ENCODE measurements at places on chromosomes 13 and 19.

DNA sequence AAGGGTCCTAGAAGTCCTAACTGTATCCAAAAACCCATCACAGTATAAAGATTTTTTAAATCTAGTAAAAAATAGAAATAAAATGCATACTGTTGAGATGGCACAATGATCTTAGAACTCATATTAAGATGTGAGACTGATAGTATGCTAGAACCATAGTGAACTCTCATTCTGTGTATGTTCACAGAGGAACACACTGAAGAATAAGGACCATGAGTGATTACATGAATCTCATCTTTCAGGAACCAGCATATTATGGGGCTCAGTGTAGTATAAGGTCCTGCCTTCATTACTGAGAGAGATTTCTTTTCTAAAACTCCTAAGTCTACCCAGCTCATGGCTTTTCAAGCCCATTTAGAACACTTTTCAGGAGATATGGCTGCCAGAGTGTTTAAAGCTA lies 59.8 kb upstream of the RFC3 start:
- no peak for DNase-seq

DNA sequence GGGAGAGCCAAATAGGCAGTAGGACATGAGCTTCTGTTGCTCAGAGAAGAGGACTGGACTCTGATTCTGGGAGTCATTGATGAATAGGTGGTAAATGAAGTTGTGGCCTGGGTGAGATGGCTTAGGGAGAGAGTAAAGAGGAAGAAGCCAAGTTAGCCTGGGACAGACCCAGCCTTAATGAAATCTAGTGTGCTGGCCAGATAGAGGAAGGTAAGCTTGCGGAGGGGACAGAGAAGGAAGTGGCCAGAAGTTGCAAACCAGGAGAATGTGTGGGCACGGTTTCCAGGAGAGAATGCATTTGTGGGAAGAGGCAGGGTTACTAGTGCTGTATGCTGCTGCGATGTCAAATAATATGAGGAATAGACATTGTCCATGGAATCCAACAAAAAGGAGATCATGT lies 83.3 kb upstream of the OLFM4 start:
- DNase-seq = no peak

GRCh38 chr19:44069415-44069814 lies 2.5 kb upstream of the ZNF284 start:
- DNase-seq = no peak

DNA sequence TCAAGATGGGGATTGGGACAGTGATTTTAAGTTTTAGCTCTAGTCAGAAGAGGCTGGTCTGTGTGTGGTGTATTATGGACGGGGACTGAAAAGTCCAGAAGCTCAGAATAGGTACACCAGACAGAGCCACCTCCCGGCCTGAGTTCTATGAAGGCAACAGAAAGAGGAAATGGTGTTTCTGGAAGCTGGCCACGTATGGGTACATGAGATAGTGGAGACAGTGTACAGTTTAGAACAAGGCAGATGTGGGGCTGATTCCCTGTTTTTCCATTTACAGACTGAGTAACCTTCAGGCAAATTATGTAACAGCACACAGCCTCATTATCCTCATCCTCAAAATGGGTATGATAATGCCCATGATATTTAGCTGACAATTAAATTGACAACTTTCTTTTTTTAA lies 1.3 kb downstream of the ZNF175 start:
- peak; percentile 56 for DNase-seq

DNA sequence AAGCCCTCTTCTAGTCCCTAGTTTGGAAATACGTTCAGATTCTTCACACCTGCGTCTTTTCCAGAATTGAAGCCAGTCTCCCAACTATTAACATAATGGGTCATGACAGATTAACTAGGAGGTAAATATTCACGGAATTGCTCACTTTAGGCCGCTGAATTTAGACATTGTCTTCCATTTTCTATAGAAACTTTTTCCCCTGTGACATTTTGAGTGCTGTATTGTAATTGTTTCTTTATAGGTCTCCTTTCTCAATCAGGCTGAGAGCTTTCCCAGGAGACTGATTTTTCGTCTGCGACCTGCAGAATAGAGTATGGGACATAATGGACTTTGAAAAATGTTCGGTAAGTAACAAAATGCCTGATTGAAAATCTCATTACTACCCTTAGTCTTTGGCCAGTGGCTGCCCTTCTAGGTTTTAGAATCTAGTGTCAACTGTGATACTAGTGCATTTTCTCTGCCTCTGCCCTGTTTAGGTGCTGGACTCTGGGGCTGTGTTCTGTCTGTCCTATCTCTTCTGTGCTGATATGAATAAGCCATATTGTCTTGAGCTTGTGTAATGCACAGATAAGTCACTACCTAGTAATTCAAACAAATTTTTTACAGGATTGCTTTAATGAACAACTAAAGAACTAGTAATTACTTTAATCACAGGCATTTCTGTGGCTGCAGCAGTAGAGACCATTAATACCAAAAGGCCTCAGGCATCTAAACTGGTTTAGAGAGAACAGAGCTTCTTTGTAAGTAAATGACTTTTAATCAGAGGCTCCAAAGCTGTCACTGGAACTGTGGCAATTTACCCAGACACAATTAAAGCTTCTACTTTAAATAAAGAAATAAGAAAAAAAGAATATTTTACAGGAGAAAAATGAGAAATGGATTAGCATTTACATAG lies 122.4 kb upstream of the FREM2 start:
- no peak for DNase-seq

DNA sequence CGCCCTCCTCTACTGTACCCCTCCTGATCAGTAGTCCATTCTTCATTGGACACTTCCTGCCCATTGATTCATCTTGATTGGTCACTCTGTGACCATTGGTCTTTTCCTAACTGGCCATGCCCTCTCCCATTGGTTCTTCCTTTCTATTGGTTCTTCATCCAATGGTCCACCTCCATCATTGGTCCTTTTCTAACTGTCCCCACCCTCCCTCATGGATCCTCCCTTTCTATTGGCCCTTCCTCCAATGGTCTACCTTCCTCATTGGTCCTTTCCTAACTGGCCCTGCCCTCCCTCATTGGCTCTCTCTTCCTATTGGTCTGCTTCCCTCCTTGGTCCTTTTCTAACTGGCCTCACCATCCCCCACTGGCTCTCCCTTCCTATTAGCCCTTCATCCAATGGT lies 7.1 kb downstream of the KLK6 start:
- no peak for DNase-seq

- no peak for DNase-seq
These were observed 3.9 kb downstream of the VSIG10L start for GRCh38 chr19:51337861-51338562.

- no peak for DNase-seq
These were observed 335.8 kb downstream of the SLITRK1 start for GRCh38 chr13:83546476-83546875.

DNA sequence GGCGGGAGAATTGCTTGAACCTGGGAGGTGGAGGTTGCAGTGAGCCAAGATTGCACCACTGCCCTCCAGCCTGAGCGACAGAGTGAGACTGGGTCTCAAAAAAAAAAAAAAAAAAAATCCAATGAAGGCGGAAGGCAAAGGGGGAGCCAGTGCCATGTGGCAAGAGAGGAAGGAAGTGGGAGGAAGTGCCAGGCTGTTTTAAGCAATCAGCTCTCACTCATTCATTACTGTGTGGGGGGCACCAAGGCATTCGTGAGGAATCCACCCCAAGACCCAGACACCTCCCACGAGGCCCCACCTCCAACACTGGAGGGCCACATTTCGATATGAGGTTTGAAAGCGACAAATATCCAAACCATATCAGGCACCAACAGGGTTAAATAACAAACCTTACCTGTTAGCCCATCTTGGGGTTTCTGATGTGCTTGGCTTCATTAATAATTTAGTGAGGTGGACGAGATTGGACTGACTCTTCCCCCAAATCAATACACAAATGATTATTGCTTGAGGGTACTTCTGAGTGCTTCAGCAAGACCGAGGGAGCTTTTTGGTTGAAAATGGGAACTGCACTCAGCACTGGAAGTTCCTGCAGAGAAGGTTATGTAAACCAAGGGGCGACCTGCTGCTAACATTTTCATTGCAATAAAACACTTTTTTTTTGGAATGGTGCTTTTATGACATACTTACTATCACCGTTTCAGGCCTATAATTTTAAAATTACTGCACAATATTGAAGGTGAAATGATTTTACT lies 7.5 kb upstream of the LRP3 start:
- peak; percentile 73 for DNase-seq

- DNase-seq = no peak
These were observed 822 bp downstream of the ADPRHL1 start for GRCh38 chr13:113452466-113452865.

DNA sequence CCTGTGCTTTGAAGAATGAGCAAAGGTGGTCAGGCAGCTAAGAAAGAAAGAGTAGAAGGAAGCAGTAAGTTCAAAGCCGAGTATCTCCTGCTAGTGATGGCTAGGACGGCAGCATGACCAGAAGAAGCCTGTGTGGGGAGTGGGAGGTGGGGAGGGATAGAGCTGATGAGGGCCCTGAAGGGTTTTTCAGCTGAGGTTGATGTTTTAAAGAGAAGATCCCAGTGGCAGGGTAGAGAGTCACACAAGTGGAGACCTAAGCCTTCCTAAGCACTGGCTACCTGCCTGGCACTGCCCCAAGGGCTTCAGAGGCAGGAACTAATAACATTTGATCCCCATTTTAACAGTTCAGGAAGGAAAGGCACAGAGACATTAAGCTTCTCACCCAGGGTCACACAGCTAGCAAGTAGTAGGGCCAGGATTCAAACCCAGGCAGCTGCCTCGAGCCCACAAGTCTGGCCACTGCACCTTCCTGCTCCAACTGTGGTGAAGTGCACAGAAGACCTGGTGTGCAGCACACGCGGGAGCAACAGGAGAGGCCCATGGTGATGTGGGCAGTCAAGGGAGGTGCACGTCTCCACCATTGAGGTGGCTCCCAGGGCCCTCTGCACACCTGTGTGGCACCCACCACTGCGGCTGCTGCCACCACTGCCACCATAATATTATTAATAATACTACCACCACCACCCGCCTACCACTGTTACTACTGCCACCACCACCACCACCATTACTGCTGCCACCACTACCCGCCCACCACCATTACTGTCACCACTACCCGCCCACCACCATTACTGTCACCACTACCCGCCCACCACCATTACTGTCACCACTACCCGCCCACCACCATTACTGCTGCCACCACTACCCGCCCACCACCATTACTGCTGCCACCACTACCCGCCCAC lies 22.1 kb downstream of the CUL4A start:
- DNase-seq = no peak

DNA sequence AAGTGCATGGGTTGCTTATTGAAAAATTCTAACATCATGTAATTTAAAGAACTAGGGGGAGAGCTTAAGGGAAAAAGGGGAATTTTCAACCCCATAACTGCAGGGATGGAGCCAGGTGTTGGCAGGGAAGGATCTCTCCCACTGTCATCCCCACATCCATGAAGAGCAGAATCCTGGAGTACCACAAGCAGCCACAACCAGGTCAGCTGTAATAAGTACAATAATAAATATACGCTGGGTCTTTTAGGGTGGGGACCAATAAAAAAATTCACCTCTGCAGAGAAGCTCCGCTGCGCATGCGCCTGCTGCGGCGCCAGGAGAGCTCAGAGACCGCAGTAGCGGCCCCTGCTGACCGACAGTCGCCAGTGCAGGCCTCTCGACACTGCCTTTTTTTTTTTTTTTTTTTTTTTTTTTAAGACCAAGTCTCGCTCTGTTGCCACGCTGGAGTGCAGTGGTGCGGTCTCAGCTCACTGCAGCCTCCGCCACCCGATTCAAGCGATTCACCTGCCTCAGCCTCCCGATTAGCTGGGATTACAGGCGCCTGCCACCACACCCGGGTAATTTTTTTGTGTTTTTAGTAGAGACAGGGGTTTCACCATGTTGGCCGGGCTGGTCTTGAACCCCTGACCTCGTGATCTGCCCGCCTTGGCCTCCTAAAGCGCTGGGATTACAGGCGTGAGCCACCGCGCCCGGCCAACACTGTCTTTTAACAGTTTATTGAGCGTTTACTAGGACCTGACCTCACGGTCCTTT lies 2.5 kb upstream of the EEF2 start:
- DNase-seq = peak; percentile 75

- DNase-seq = no peak
These were observed 574.4 kb upstream of the KLF12 start for GRCh38 chr13:74708629-74709028.

DNA sequence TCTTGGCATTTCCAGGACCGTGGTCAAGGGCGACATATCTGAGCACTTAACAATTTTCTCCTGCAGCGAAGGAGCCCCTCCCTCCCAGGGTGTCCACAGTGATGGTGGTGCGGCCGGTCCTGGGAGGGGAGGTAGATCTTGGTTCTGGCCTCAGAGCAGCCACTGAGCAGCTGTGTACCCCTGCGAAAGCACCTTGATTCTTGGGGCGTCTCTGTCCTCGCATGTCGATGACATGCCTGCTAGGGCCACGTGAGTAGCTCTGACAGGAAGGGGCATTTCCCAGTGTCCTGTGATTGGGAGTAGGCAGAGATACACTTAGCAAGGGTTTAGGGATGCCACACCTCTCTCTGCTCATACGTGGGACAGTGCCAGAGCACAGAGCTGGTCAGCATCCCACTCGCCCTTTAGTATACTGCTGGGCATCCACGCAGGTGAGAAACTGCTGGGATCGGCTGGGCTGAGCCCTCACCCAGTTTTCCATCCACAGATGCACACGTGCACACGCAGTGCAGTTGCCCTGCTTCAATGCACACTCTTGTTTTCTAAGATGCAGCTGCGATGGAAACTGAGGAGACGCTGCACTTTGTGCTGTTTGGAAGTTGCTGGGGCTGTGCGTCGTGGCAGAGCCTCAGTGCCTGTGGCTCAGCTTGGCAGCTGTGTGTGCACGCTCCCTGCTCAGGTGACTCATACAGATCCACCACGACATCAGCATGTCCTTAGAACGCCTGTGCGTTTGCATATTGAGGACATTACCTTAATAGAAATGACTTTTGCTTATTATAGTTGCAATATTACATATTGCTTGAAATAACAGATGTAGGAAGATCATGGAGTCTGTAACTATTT lies 66.8 kb downstream of the TEX29 start:
- DNase-seq = no peak

DNA sequence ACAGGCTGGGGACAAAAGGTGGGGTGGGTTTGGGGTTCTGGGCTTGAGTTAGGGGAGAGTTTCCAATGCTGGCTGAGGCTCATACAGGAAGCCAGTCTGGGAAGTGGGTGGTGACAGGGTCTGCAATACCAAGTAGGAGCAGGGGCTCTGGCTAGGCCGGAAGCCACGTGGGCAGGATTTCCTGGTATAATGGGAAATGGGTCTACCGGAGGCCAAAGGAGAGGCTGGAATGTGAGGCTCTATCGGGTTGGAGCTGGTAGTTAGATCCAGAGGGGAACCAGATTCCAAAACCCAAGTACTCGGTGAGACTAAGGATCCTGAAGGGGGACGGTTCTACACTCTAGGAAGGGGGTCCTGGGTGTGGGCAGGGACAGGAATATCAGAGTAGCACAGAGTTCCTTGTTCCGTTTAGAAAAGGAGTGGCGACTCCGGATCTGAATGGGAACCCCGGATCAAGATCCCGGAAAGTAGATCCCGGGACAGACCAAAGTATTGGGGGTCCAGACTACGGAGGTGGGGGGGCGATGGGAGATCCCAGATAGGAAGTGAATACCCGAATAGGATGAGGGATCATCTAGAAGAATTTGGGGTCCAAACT lies 802 bp downstream of the CDC37 start:
- DNase-seq = peak; percentile 73

GRCh38 chr13:104460554-104460953 lies 1394.3 kb upstream of the SLC10A2 start:
- peak; percentile 4 for DNase-seq
